GM18507 (cell line): ENCODE measurements at places on chromosomes 13 and 19.

DNA sequence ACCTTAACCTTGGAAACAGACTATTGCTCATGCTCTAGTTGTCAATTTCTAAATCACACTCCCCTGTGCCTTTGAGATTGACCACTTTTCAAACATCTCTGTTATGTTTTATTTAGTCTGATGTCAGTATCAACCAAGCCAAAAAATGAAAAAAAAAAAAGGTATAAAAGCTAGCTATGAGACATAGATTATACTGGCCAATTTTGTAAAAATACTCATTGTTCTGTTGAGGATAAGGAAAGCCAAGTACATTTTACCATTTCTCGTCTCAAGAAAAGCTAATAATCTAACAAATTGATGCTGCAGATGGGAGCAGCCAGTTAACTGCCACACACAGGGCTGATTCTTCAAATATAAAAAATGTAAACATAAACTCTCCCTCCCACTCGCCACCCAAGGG, 572.6 kb upstream of the KLF12 start:
- DNase-seq, result no peak

GRCh38 chr13:41609828-41610227, 152.5 kb downstream of the RGCC start:
- DNase-seq, result no peak

- DNase-seq, result no peak
Observed at GRCh38 chr19:33456076-33456844, 65.3 kb downstream of the PEPD start.

- no peak for DNase-seq
Observed at GRCh38 chr13:28637714-28638355, 21.1 kb upstream of the POMP start.

DNA sequence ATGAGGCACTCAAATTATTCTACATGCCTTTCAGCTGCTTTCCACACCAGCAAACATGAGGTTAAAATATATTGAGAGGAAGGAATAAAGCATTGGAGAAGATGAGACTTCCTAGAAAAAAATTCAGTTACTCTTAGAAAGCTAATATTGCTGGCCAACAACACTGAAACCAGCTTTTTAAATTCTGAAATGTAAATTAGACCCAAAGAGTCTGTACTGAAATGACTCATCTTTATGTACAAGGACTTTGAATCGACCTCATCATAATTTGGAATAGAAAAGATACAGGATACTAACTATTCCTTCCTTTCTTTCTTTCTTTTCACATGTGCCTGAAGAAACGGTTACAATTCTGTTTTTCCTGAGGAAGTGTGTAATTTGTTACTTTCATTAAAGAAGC, 6.5 kb upstream of the HSPH1 start:
- DNase-seq, result no peak

DNA sequence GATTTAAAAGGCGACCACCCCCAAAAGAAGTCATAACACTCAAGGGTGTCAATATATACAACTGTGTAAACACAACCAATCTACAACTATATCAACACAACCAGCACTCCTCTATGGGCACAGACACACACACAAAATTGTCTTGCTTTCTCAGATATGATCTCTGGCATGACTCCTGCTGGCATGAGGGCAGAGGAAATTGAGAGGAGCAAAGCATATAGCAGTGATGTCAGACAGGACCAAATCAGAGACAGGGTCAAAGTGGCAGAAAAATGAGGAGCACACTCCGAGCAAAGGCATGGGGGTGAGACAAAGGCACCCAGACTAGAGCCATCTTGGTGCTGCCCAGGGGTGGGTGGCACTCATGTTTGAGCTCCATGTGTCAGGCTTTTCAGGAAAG, 9.6 kb downstream of the IRGQ start:
- no peak for DNase-seq

GRCh38 chr19:38070573-38070972, 153.4 kb downstream of the DPF1 start:
- no peak for DNase-seq

GRCh38 chr13:94389604-94390351, 89.7 kb downstream of the DCT start:
- DNase-seq, result no peak

DNA sequence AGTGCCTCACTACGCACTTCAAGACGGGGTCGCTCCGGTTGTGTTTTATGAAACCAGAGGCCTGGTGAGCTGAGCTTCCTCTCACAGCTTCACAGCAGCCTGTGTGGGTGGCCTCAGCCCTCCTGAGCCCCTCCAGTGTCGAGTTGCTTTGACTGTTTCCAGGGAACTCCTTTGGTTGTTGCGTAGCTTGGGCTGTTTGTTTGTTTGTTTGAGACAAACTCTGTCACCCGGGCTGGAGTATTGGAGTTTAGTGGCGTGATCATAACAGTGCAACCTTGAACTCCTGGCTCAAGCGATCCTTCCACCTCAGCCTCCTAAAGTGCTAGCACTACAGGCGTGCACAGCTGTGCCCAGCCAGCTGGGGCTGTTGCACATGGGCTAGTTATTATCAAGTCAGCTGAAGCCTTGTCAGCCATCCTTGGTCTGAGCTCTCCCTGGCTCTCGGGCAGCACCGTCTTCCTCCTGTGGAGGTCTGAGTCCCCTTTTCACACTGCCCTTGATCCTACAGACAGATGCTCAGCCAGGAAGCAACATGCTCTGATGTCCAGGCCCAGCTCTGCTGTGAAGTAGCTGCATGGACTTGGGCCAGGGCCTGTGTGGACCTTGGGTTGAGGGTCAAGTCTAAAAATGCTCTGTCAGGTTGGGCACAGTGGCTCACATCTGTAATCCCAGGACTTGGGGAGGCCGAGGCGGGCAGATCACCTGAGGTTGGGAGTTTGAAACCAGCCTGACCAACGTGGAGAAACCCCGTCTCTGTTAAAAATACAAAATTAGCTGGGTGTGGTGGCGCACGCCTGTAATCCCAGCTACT, 10.2 kb downstream of the DOT1L start:
- no peak for DNase-seq

DNA sequence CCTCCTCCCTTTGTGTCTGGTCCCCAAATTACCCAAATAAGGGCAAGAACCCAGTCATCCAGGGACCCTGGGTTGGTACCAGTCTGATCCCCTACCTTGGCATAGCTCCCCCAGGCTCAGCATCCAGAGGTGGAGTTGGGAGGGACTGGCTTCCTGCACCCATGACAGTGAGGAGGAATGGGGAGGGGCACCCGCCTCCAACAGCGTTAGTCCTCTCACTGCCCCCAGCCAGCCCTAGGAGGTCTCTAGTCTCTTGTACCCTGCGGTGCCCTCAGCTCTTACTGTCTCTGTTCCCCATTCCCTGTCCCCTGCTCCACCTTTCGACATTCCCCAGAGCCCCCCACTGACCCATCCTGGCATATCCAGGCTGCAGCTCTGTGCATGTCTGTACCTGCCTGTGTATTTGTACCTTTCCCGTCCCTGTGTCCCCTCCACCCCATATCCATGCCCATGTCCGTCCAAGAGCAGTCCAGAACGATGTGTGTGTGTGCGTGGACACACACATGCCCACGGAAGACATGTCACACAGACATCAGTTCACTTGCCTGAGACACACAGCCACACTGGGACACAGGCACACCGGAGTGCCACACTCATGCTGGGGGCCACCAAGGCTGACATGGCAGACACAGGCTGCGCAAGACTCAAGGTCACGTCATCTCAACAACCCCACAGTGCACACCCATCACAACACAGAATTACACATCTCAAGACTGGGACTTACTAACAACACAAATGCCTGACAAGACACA, 17.8 kb downstream of the ERFL start:
- DNase-seq, result no peak

GRCh38 chr13:113157929-113158747, at the start of gene PROZ:
TSS of gene PROZ (plus strand) at chr13:113158648. CDS start at chr13:113158661, 13 bp downstream.
- DNase-seq, result no peak

DNA sequence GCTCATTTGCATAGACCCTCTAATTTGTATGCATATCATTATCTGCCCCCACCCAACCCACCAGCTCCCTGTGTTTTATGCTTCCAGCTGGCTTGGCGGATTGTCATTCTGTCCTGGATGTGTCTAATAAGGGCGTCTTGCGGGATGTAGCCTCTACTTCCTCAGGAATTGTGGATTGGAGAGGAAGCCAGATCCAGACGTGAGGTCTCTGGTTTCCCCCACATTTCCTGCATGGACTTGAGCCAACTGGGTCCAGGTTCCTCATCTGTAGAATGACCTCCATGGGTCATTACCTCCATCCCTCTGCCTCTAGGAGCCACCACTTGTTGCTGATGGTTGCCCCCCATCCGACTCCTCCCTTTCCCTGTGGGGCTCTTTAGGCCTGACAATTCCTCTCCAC, 7.3 kb downstream of the TNFSF14 start:
- DNase-seq, result no peak

- DNase-seq, result no peak
Observed at GRCh38 chr19:9721861-9722260, 46.7 kb downstream of the ZNF846 start.

DNA sequence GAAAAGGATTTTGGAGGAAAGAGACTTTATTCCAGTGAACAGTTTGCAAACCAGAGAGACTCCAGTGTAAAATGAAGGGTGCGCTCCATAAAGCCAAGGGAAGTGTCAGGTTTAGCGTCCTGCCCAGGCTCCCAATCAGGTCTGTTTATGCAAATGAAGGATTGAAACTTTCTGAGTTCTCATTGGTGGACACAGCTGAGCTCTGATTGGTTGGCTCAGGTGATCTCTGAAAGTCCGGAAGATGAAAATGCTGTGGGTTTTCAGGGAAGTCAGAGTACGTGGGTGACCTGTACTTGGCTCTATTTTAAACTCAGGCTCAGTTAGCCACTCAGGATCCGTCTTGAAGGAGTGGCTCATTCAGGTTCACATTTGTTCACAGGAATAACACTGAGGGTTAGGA, 28.7 kb upstream of the CD33 start:
- DNase-seq, result no peak

DNA sequence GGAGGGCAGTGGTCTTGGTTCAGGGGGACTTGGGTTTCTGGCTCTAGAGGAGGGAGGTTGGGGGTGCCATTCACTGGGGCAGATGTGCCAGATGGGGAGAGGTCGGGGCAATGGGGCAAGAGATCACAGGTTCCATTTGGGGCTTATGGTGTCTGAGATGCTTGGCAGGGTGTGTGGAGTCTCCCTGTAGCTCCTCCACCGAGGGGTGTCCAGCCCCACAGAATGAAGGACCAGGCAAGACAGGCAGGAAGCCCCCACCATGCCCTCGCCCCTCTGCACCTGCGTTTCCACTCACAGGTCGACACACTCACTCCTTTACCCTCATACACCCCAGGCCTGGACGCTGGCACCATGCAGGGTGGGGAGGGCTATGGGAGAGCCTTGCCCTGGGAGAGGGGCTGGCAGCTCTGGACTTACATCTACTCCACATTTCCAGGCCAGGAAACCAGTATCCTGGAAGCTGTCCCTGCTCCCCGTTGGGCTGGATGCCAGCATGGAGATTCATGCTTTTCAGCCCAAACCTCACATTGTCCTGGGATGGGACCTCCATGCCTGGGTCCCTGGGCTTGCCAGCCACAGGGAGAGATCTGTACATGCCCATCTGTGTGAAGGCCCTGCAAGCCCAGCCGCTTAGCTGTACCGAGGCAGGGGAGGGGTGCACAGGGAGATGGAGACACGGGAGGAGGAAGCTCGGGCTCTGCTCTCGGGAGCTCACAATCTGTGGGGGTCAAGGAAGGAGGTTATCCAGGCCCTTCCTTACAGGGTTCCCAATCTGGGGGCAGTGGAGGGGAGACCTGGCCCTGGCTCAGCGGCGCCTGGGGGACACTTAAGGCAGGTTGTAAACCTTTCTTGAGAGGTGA, 77.1 kb downstream of the CHST8 start:
- DNase-seq, result no peak

DNA sequence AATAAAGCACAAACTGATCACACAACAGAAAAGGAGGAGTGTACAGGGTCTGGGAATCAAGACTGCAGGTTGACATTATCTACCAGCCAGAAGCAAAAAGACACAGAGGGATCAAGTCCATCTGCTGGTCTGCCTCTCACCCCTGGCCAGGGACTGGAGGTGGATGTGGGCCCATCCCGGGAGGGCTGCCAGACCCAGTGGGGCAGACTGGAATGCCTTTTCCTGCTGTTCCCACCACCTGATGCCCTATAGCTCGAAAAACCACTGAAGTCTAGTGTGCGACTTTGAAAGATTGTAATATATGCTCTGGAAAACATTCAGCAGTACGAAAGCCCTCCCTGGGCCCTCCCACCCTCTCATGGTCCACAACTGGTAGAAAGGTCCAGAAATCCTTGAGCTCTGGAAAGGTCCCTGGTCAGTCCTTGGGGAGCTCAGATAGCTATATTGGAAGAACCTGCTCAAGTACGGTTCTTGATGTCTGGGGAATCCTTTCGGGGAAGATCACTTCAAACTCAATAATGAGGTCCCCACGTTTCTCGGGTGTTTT, 2.6 kb downstream of the DNAJB1 start:
- no peak for DNase-seq

DNA sequence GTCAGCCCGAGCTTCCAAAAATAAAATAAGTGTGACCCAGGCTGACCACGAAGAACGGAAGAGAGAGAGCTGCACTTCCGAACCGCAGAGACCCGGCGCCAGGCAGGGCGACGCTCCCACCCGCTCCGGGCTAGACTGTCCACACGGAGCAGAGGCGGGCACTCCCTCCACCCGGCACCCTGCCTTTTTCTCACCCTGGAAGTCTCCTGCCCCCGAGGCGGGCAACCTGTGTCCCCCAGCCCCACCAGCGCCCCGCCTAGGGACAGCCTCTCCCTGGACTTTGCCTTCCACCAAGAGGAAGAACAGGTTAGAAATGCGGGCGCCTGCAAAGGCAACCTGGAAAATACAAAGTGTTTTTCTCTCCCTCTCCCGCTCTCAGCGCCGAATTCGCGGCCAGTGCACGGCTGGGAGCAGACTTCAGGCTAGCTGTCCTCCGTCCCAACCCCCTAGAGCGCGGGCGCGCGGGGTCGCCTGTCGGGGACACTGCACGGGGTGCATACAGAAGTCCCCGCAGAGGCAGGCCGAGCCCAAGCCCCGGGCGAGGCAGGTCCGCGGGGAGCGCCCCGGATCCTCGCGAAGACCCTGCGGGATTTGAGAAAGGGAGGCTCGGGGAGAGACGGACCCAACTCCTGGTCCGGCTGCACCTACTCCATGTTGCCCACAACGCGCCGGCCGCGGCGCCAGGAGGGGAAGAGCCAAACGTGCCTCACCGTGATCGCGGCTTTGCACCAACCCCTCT, 845 bp downstream of the SPRY2 start:
- no peak for DNase-seq
